ENCODE measurements at places on chromosomes 12 and 14. TPM values are rescaled to one million over a fixed set of nuclear protein-coding genes. Genes with fewer than 3 reads are reported as not detected.

GRCh38 chr14:102071283-102071998 lies 15.4 kb downstream of the HSP90AA1 start:
- DNase-seq: no peak

The CLEC4E gene
- 1.8 TPM for polyA plus RNA-seq

- no peak for DNase-seq
These were observed 147.9 kb upstream of the SEL1L start for GRCh38 chr14:81681541-81681940.

DNA sequence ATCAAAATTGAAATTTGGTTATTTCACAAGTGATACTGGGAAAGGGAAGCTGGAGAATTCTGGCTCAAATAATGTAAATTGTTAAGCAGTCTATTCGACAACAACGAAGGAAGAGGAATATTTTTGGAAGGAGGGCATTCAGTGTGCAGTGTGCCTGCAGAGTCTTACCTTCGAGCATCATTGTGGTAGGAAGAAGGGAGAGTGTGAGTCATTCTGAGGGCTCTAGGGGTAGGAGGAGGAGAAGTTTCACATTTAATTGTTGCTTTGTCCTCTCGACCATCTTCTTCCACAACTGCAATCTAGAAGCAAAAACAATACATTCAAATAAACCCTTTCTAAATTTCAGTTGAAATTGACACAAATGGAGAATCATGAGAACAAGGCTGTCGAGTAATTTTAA lies 263.0 kb downstream of the ACSS3 start:
- no peak for DNase-seq

The ANO2 gene
- polyA plus RNA-seq: 4.9 TPM

- DNase-seq: no peak
These were observed 41.0 kb downstream of the FAM186A start for GRCh38 chr12:50355365-50355764.

GRCh38 chr12:55983232-55983842 lies 9.5 kb downstream of the RAB5B start:
- DNase-seq: no peak

The CD69 gene
- 1.3 TPM for polyA plus RNA-seq

DNA sequence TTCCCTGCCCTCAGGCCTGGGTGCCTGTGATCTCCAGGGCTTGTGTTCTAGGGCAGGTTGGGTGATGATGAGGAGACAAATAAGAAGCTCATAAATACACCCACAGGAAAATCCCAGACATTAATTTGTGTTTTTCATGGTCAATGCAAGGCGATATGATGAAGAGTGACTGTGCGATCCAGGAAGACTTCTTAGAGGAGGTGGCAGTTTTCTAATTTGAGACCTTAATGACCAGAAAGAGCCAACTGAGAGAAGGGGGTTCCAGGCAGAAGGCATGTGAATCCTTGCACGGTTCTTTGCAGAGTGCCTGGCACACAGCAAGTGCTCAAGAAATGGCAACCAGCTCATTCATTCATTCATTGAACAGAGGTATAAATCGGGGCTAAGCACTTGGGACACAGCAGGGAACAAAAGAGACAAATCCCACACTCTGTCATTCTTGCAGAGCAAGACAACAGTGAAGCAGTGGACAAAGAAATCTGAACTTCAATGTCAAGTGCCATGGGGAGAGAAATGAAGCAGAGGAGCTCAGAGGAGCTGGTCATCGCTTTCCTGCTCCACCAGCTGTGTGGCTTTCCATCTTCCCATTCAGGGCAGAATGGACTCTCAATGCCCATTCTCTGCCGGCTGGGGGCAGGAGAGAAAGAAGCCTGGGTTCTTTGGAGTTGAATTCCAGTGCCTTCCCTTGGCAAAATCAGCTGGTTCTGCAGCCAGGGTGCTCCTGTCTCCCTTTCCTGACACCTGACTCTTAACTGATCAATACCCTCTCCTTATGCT lies 128.3 kb downstream of the AACS start:
- no peak for DNase-seq

- DNase-seq: no peak
These were observed 425.2 kb downstream of the EGLN3 start for GRCh38 chr14:33525626-33526025.

The ZBTB1 gene
- polyA plus RNA-seq: 82.1 TPM

Data from left kidney (tissue), 8 donors.